ENCODE measurements at places on chromosomes 6 and 20.

- no peak for DNase-seq
Measured at GRCh38 chr20:53608071-53608455, 14.4 kb upstream of the ZNF217 start.

DNA sequence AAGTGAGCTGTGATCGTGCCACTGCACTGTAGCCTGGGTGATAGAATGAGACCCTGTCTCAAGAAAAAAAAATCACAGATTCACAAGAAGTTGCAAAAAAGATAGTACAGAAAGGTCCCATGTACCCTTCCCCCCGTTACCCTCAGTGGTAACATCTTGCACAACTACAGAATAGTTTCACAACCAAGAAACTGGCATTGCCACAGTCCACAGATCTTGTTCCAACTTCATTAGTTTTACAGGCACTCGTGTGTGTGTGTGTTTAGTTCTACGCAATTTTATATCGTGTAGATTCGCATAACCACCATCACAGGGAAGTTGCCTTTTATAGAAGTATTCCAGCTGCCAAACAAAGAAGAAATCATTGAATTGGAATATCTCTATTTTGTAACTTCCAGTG lies 19.1 kb downstream of the SPATA2 start:
- DNase-seq, result no peak

DNA sequence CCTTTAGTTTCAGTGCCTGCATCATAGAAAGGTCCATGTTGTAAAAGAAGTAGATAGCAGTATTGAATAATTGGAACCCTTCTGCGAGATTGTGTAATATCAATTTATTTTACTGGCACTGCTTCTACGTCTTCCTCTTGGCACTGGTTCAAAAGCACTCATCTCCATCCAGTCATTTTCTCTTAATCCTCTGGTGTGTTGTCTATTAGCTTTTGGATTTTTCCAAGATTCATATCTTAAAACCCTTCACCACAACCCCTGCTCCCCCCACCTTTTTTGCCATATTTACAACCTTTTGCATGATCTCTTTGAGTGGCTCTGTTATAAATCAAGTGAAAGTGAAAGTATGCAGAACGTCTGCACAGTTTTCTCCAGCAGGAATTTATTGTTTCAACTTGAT lies 76.6 kb upstream of the HSF2 start:
- DNase-seq, result no peak

DNA sequence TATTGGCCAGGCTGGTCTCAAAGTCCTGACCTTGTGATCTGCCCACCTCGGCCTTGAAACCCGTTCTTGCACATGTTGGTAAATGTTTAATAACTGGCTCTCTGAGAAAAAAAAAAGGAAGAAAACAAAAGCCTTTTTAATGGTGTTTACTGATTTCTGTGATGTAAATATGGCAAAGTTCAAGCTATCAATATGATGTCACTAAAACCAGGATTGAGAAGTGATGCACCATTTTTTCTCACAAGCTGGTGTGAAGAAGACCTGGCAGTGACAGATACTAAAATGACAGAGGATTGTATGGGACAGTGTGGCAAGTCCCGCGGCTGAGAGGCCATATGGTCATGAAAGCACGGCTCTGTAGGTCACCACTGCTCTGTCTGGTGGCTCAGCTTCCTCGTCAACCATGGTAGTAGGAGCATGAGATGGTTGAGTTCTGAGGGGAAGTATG lies 196.3 kb upstream of the SUPT3H start:
- DNase-seq, result no peak

DNA sequence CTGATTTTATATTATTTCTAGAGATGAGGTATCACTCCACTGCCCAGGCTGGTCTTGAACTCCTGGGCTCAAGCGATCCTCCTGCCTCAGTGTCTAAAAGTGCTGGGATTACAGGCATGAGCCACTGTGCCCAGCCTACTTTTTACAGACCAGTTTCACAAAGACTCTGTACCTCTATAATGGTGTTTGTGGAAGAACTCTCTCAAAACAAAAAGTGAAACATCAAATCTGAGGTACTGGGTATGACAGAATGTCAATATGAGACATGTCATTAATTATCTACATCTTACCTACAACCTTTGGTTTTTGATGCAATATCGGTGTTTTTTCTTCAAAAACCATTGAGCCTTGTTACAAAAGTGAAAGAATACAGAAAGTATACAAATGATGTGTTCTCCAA lies 49.4 kb upstream of the MCM9 start:
- DNase-seq, result no peak

GRCh38 chr6:57021086-57021720 lies 25.3 kb upstream of the KIAA1586 start:
- DNase-seq, result no peak

GRCh38 chr6:164020142-164020541 lies 605.6 kb downstream of the QKI start:
- DNase-seq, result no peak

GRCh38 chr6:130382872-130383490 lies 17.2 kb downstream of the TMEM200A start:
- DNase-seq, result no peak

DNA sequence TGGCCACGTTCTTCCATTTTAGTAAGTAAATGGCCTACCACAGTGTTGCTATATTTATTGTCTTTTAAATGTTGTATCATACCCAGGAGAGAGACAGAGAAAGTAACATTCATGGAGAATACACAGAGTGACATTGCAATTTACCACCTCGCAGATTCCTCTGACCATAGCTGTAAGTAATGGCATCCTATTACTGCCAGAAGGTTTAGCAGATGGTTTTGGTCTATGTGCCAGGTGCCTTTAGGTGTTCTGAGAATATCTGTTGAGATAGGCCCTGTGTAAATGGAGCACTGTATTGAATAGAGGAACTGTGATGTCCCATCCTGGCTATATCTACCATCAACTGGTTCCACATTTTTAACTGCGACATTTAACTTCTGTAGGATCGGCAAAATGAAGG lies 559.6 kb downstream of the KIF16B start:
- DNase-seq, result no peak

- no peak for DNase-seq
Measured at GRCh38 chr6:52454556-52454955, 34.4 kb downstream of the EFHC1 start.

DNA sequence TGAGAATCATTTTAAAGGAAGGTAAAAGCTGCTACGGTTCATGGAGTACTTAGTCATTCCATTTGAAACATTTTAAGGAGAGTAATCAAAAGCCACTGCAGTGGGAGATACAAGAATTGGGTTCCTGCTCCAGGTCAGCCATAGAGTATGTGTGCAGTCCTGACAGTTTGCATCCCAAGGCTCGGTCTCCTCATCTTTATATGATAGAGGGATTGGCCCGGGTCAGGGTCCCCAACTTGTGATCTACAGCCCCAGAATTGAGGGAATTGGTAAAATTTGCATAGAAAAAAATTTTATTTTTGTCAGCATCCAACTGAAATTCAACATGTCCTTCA lies 147.4 kb upstream of the PRND start:
- DNase-seq, result no peak

GRCh38 chr6:30664994-30665767 lies 7.6 kb downstream of the DHX16 start:
- no peak for DNase-seq

DNA sequence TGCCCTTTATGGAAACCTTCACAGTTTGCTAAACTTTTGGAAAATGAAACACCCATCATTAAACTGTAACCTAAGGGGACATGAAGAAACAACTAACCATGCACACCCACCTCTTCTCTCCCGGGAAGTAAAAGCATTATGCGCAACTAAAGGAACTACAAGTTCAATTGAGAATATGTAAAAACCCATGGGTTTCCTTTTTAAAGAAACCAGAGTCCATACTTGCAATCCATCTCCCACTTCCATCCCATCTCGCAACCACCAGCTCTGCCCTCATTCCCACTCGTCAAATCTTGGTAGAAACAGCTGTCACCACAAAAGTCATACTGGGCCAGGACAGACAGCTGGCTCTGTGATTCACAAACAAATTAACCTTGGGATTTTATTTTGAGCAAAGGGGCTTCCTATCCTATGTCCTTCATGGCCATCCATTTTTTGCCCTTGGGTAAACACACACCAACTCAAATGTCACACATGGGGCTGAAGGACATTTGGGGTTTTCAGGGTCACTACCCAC lies 81.5 kb downstream of the HAO1 start:
- DNase-seq, result no peak

DNA sequence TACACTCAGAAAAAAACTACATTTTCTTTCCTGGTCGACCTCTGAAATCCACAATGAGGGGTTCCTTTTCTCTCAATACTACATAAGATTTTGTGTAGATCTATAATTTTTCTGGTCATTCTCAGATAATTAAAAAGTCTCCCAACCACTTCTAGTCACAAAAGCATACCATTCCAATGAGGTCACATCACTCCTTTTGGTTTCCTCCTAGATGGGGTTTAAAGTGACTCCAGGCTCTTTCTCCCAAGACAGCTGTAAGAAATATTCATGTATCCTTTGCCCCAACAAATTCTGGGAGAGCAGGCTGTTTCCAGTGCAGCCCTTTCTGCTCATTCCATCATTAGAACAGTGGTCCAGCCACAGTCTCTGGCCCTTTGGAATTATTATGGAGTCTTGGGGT lies 43.1 kb upstream of the BEND6 start:
- DNase-seq, result no peak

- DNase-seq, result no peak
Measured at GRCh38 chr20:47451602-47451904, 50.1 kb upstream of the NCOA3 start.

Measured in NCI-H1092 (cell line).